Stimulated activated memory B cell treated with anti-CD40 and anti-IgM and Interleukin-4, amounts not matched to agents 10 μg/mL and 1 μg/mL and 100 μg/mL, for 72 hours (primary cell): ENCODE measurements at places on chromosomes 3 and 15.

GRCh38 chr3:123113889-123114450 is 47.1 kb downstream of the PDIA5 start:
- ATAC-seq = no peak

GRCh38 chr3:196390116-196390515 is 42.1 kb downstream of the UBXN7 start:
- no peak for ATAC-seq

- ATAC-seq = no peak
Measured at GRCh38 chr3:116815831-116816588, 106.4 kb downstream of the TUSC7 start.

DNA sequence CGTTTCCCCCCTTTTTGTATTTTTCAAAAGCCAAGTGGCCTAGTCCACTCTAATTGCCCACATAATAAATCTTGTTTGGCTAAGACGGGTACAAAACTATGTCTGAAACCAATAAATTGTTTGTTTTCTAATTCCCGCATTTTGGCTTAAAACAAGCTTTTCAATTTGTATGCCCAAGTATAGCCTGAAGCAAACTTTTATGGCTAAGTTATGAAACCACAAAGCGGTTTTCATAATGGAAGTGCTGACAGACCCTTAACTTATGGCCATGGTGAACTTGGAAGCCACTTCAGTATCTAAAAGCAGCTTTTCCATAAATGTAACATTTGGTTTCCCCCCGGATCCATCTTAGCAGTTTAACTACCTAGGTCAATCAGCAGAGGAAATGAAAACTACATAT is 29.9 kb upstream of the POLR2M start:
- ATAC-seq = no peak

GRCh38 chr3:130389743-130390478 is 44.4 kb downstream of the COL6A5 start:
- ATAC-seq = no peak

- no peak for ATAC-seq
Measured at GRCh38 chr3:352599-352998, 156.0 kb downstream of the CHL1 start.

GRCh38 chr3:132042681-132043080 is 7.9 kb upstream of the CPNE4 start:
- no peak for ATAC-seq
